ENCODE measurements at places on chromosomes 1 and 21.

DNA sequence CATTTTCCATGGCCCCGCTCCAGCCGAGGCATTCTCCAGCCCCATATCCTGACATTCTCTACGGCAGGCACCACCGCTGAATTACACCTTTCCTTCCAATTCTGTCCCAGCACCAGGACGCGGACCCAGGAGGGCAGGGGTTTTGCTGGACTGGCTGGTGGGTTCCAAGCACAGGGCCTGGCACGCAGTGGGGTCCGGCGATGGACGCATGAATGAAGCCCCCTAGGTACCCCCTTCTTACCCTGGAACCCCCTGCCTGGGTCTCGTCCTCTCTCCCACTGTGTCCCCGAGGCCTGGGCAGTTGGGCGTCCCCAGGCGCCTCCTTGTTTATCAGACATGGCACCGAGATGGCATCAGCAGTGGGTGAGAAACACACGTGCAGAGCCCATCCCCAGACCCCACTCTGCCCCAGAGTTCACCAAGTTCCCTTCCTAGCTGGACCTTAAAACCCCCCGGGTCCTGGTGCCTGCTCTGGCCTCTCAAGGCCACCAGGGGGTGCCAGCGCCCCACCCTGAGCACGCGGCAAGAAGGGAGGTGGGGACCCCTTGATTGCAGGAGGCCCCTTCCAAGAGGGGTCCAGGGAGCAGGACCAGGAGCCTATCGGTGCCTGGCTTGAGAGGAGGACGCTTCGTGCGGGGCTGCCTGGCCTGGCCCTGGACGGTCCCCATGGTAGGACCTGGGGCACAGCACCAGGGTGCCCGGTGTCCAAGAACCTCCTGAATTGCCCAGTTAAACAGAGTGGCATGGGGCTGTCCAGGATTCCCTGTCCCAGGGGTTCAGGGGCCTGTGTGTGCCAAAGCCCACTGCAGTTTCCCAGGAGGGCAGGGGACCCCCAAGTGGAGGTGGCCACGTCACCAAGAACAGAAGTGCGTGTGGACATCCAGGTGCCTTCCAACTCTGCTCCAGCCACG, 46.1 kb downstream of the MEGF6 start:
- DNase-seq: peak; percentile 36

DNA sequence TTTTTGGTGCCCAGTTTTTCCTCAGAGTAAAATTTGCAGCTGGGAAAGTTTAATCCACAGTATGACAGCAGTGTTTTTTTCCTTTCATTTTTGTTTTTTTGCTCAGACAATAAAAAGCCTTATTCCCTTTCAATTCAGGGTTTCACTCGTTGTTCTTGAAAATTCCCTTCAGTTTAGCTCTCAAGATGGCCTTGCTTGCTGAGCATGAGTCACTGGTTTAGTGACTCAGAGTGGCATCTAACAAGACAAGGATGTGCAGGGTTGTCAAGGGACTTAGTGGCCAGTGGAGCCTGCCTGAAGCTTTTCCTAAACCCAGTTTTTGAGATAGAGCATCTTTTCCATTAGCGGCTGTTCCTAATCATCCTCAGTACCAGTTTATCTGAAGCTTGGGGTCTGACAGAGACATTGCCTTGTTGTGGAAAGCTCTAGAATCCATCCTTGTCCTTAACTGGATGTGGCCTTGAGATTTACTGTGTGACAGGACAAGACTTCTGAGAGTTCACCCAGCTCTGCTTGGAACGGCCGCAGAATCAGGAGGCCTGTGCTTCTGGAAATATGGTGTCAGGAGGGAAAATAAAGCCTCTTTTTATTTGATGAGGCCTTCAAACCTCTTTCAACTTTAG, 48.4 kb upstream of the DNAJC6 start:
- peak; percentile 22 for DNase-seq

DNA sequence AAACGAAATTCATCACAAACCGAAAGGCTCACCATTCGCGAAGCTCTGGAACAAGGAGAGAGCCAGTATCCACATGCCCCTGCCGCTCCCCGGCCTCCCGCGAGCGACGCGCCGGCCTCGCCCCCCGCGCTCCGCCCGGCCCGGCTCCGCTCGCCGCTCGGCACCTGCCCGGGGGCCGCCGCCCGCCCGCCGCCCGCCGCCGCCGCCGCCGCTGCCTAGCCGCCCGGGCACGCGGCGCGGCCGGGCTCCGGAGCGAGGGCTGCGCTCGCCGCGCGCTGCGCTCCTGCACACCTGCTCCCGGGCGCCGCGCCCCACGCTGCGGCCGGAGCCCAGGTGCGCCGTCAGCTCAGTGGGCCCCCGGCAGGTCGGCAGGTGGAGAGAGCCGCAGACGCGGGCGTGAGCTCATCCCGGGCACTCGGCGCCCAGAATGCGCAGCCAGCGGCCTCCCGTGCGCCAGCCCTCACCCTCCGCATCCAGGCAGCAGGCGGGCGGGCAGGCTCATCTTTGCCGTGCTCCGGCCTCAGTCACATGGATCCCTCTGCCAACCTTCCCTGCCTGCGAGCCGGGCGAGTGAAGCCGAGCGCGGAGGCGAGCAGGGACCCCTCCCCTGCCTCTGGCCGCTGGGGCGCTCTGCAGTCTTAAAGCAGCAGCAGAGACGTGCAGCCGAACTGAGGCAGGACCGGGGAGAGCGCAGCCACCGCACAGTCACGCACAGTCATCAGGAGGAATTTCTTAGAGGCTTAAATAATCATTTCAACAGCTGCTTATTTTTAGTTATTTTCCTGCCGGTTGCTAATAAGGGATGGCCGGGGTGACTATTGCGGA, at the start of gene DSCAM:
DSCAM (minus strand) TSS at position 572 of the 825 bp plus-strand sequence; CDS start at position 75, 497 bp downstream.
- DNase-seq: no peak

DNA sequence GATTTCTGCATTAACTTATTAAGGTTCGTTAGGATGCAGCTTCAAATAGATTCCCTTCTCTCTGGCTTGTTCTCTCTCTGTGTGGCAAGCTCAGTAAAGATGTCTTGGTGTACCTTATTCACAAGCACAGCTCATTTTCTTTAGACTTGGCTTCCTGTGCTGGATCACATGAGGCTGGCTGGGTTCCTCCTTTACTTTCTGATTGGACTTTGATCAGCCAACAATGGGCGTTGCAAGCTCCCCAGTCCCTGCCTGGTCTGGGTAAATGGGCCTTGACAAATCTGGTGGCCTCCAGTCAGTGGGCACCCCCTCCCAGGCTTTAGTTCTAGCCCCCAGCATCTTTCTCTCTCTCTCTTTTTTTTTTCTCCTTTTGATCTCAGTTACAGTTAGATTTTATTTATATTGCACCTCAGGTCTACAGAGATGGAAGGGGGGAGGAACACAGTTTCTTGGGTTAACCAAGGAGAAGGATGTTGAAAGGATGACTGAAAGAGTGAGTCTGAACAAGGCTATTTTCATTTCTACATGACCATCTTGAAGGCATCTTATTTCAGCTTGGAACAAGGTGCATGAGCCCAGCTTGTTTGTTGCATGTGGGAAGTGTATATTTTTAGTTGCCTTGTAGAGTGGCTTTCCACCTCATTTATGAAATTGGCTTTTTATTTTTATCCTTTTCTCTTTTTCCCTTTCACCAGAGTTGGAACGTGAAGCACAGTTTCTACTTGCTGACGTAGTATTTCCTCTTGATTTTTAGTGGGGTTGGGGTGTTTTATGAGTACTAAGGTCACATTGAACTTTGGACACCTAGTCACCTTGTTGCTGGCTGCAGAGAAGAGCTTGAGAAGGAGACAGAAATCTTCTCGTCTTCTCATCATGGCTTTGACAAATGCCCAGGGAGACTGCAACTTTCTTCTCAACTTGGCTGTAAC, 77.1 kb downstream of the PBX1 start:
- DNase-seq: no peak

DNA sequence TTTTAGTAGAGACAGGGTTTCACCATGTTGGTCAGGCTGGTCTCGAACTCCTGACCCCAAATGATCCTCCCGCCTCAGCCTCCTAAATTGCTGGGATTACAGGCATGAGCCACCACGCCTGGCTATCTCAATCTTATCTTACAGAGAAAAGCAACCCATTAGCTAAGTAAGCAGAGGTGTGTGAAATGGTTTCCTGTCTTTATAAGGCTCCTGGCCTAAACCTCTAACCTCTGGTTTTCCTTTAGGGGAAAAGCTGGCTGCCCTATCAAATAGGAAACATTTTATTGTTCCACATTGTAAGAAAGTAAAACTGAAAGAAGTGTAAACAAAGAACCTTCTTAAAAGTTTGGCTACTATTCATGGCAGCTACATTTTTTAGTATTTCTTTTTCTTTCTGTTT, 78.3 kb upstream of the MORC3 start:
- DNase-seq: no peak

GRCh38 chr1:178536329-178536728, 23.4 kb downstream of the TEX35 start:
- DNase-seq: no peak

- no peak for DNase-seq
Observed at GRCh38 chr1:78153092-78153736, 107.4 kb downstream of the GIPC2 start.

Measured in BE2C (cell line).